ENCODE measurements at places on chromosomes 13 and 19.

GRCh38 chr13:93180356-93180969 lies 46.1 kb upstream of the GPC6 start:
- DNase-seq: no peak

GRCh38 chr19:18795540-18795939 lies 4.4 kb upstream of the COMP start:
- no peak for DNase-seq

DNA sequence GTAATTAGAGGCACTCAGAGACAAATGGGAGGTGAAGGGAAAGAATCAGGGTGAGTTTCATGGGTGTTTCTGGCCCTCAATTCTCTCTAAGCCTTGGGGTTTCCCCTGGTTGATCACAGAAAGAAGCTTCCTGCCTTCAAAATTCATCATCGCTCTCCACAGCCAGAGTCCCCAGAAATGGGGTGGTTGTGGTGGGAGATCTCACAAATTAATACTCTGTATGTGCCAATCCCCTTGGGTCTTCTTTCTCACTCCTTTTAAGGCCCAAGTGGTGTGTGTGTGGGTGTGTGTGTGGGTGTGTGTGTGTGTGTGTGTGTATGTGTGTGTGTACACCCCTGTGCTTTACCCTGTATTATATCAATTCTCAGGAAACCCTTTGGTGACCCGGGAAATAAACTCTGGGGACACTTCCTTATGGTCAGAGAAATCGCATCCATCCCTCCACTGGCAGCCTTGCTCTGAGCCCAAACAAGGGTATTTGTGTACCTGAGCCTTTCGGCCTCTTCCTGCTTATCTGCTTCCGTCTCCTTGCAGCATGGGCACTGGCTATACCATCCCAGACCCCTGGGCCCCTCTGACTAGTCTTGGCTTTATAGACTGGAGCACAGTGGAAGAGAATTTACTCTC lies 2.8 kb upstream of the FCGBP start:
- DNase-seq: no peak

DNA sequence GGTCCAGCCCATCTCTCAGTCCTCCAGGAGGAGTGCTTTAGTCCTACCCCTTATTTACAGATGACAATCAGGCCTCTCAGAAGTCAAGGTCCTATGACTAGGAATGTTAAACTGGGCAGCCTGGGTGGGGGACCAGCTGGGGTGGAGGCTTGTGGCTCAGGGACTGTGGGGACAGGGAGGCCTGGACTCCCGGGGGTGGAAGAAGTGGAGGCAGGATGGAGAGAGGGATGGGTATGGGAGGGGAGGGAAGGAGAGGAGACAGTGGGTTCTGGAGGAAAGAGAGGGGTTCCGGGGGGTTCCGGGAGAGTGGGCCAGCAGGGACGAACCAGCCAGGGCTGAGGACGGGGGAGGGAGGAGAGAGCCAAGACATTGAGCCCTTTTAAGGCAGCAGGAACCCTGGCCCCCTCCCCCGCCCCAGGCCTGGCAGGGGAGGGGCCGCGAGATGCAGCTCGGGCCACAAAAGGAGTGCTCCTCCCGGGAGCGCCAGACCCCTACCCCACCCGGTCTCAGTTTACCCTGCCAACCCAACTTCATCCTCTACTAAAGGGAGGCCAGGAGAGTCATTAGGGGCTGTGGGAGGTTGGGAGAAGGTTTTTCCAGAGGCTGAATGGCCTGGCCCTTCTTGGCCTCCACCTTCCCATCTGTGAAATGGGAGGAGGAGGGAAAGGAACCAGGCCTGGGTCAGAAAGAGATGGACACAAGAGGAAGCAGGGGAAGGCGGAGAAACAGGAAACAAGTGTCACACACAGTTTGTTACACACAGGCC lies 1.7 kb downstream of the DMPK start:
- no peak for DNase-seq

- DNase-seq: no peak
These were observed 1.3 kb upstream of the ZSCAN22 start for GRCh38 chr19:58325311-58326022.

DNA sequence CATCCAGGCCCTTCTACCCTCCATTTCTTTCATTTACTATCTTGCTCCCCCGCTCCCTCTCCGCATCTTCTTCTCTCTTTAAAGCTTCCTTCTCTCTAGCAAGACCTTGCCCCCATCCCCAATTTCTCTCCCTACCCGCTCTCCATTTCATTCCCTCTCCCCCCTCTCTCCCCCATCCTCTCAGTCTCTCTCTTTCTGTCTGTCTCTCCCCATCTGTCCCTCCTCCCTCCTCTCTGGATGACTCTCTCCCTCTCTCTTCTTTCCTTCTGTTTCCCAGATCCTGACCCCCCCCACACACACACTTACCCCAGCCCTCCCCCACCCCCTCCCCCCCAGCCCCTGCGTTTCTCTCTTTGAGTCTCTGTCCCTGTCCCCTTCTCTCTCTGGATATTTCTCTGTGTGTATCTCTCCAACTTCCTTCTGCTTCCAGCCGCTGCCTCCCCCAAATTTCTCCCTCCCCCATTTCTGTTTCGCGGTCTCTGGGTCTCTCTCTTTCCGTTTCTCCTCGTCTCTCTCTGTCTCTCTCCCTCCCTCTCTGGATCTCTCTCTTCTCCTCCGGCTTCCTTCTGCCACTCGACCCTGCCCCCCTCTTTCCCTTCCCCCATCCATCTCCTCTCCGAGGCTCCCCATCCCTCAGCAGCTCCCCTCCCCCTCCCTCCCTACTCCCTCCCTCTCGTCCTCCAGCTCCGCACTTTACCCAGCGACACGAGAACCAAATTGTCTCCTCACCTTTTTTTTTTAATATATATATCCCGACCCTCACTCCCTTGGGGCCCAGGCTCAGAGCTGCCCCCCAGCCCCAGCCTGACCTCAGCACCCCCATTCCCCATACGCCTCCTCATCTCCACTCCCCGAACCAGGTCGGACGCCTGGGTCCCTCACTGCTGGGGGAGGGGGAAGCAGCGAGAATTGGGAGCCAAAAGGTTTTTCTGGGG lies 3.6 kb upstream of the CACNG8 start:
- DNase-seq: no peak

GRCh38 chr19:2986951-2987524 lies 9.7 kb downstream of the TLE6 start:
- no peak for DNase-seq

DNA sequence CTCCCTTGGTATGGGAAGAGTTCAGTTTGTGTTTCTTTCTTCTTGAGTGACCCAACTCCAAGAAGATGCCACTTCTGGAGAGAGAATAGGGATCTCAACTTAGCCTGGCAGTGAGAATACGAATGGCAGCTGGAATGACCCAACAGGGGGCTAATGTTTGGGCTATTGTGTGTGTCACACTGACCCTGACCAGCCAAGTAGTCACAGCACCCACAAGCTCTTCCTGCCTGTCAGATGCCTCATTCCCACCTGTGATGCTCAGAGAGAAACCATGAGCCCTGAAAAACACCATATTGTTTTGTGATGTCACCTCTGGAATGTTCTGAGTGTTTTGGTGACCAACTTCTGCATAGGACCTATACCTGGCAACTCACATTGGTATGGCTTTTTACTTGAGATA lies at the start of gene CBY2:
TSS of gene CBY2 (plus strand) at position 233 of the 400 bp plus-strand sequence. CDS start at position 304, 71 bp downstream.
- DNase-seq: no peak

DNA sequence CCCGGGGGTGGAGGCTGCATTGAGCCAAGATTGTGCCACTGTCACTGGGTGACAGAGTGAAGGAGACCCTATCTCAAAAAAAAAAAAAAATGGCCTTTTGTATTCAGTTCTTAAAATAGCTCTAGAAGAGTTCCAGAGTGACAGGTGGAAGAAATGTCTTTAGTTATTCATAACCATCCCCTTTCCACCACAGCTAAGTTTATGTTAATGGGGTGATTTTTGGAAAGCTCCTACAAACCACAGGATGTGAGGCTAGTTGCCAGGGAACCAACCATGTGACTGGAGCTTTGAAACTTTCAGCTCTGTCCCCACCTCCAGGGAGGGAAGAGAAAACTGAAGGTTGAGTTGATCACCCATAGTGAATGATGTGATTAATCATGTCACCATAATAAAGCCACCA lies 6.9 kb downstream of the ZNF490 start:
- no peak for DNase-seq

GRCh38 chr13:29270271-29270985 lies 325.1 kb downstream of the SLC7A1 start:
- no peak for DNase-seq

DNA sequence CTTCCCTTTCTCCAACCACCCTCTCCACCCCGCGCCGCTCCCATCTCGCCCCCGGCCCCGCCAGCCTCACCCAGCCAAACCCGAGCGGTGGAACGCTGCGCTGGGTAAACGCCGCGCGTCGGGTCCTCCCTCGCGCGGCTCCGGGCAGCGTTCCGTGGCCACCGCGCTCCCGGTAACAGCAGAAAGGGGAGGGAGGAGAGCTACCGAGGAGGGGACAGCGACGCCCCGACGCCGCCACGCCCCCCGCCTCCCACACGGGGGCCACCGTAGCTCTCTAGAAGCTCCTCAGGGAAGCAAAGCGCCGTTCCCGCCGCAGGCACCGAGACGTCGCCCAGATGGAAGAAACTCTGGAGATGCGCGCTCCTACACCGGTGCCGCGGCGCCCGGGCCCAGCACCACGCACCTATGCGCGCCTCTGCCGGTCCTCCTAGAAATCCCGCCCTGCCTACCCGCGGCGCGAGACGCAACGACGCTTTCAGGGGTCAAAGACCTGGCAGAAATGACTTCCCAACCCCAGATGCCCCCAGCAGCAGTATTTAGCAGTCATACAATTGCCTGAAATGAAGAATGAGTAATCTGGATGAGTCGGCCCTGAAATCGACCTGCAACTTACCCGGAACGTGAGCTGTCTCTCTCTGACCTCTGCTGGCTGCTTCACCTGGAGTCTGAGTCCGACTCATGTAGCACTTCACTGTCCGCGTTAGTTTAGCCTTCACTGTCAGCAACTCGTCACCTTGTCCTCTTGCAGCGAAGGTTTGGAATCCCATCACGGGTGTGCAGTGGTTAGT lies at the start of gene RUBCNL:
TSS of gene RUBCNL (minus strand) at position 189 of the 788 bp plus-strand sequence. CDS start 14,777 bp downstream, outside the sequence.
- no peak for DNase-seq

DNA sequence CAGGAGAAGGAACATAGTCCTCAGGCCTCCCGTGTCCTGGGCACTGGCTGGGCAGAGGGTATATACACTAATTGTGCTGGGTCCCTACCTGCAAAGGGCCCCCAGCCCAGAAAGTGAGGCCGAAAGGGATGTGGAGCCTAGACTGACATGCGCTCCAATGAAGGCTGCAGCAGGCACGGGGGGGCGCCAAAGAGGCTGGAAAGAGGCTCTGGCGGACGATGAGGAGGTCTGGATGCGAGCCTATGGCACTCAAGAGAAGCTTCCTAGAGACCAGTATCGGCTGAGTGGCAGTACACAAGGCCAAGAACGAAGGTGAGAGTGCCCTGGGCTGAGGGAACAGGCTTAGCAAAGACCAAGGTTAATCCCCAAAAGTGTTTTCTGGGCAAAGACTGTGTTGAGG lies 16.6 kb downstream of the VRK3 start:
- no peak for DNase-seq

DNA sequence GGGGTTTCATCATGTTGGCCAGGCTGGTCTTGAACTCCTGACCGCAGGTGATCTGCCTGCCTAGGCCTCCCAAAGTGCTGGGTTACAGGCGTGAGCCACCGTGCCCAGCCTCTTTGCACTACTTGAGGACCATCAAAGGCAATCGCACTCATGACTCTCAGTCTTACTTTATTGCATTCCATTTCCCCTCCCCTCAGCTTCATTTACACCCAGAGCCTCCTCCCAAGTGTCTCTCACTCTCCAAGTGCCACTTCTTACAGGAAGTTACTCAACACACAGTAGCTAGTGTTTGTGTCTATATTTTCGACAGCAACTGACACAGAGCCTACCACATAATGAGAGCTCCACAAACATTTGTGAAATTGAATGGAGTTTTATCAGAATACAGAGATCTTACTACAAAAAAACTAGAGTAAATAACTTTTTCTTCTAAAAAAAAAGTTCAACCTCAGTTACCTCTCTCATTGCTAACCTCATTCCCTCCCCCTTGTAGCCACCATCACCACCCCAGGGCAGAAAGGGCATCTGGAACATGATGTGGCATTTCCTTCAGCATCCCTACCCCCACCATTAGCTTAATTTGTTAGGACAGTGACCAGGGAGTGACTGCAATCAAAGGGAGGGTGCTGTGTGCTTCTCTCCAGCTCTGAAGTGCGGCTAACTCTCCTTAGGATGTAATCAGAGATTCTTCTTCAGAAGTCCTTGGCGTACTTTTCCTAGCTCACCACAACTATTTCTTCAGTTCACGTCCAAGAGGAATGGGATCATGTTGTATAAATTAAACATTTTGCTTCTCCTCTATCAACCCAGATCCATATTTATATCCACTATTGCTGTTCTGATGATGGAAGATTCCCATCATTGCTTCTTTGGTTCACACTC lies 17.0 kb upstream of the RUBCNL start:
- DNase-seq: no peak

GRCh38 chr13:113315992-113316391 lies 19.0 kb downstream of the LAMP1 start:
- DNase-seq: no peak

DNA sequence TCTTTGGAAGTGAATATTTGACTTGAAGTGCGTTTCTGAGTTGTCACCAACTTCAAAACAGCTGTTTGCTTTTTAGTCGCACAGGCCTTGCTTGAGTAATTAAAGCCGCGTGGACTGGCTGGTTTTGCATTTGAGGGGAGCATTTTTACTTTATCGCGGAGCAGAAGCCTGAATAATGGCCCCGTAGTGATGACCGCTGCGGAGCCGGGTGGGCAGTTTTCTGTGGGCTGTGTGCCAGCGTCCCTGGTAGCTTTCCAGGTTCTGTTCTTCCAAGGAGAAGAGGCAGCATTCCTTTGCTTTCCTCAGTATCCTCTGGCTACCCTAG lies 1.1 kb downstream of the NAA16 start:
- DNase-seq: no peak

DNA sequence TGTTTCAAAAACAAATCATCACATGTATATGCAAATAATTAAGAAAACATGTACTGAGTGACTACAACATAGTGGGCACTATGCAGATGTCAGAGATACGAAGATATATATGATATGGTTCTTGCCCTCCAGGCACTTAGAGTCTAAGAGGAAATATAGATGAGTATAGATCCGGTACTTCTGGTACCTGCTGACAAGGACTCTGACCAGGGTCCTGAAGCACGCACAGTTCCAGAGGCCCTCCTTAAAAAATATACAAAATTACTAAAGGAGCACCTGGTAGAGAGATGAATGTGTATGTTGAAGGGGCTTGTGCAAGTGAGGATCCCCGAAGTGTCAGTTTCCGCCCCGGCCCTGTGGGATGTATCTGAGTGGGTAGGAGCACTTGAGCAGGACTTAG lies 31.3 kb downstream of the MTUS2 start:
- no peak for DNase-seq

Data from activated naive CD4-positive, alpha-beta T cell (primary cell).